ENCODE measurements at places on chromosomes 7 and 10. TPM values are rescaled to one million over a fixed set of nuclear protein-coding genes. Genes with fewer than 3 reads are reported as not detected.

TUBB8 gene
- not detected for total RNA-seq

TFEC gene
- total RNA-seq, result 13.6 TPM

GJD4 gene
- total RNA-seq, result not detected

DNAJC12 gene
- 2.0 TPM for total RNA-seq

LAMB4 gene
- 0.24 TPM for total RNA-seq

MMS19 gene
- total RNA-seq, result 145 TPM

EBF3 gene
- 2.0 TPM for total RNA-seq

SCIN gene
- total RNA-seq, result 0.58 TPM

PLAU gene
- 137 TPM for total RNA-seq

DNA sequence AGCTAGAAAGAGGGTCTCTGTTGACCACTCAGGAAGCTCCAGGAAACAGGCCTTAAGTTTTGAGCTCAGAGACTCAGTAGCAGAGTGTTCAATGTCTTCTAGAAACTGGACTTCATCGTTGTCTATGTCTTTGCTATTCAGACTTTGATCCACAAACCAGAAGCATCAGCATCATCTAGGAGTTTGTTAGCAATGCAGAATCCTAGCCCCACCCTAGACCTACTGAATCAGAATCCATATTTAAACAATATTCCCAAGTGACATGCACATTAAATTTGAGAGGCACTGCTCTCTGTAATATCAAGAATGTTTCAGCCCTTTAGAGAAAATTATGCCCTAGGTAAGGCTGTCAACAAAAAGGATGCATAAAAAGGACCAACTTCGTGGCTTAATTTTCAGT lies 12.9 kb upstream of the OGDHL start:
- no peak for DNase-seq

GRCh38 chr10:103692952-103693811 lies 162.2 kb downstream of the SH3PXD2A start:
- no peak for DNase-seq

GRCh38 chr7:37920305-37920848 lies at the start of gene EPDR1:
TSS of gene EPDR1 (plus strand) at chr7:37920640. CDS start at chr7:37920940, 300 bp downstream.
- no peak for DNase-seq

DNA sequence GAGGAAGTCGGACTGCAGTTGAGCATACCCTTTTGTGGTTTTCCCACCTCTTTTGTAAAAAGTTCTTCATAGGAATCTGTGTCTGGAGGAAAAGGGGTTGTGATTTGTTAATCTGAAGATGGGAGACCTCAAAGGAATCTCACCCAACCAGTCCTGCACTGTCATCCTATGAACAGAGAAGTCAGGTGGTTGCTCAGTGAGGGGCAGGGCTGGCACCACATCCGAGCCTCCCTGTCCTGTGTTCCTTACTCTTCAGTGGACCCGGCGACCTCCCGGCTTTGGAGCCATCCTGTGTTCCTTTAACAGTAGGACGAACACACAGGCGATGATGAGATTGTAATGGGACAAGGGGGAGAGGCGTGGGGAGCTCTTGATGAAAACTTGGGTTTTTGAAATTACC lies 2.8 kb upstream of the MGMT start:
- DNase-seq, result no peak

DNA sequence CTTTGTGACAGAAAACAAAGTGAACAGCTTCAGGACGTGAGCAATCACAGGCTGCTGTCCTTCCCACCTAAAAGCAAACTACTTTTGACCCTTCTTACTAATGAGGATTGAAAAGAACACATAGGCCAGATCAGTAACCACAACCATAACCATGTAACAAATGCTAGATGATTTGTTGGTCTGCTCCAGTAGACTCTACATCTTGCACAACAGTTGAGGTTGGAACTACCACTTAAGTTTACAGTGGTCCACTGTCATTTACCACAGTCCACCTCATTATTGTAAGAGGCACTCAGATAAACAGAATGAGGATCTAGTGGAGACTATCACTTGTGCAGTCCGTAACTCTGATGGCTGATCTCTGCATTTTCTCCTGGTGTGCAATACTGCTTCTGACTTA lies 27.8 kb downstream of the NET1 start:
- no peak for DNase-seq

DNA sequence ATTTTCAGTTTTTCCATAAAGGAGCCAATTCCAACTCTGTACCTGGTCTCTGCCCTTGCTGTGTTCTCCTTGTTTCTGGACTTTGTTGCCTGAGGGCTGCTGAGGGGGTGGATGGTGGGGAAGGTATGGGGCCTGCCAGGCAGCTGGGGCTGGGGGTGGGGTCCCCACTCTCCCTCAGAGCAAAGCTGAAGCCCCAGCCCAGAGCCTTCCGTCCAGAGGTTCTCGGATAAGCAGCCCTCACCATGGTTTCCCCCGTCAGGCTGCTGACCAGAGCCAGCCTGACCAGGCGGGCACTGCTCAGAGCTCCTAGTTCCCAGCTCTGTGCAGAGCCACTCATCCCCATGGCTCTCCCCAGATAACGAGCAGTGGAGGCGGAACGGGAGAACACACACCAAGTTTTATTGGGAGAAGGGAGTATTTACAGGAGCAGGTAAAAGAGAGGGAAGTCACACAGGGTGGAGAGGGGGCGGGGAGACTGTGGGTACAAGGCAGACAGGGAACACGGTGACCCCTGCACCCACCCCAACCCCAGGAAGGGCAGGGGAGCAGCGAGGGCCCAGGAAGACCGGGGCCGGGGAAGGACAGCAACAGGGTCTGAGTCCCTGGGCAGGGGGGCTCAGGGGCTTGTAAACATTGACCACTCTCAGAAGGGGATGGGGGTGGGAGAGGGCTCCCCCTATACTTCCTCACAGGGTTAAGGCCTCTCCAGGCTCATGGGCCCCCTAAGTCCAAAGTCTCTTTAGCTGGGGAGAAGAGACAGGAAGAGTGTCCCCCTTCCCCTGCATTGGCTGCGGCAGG lies 5.8 kb downstream of the GNB2 start:
- DNase-seq, result no peak

DNA sequence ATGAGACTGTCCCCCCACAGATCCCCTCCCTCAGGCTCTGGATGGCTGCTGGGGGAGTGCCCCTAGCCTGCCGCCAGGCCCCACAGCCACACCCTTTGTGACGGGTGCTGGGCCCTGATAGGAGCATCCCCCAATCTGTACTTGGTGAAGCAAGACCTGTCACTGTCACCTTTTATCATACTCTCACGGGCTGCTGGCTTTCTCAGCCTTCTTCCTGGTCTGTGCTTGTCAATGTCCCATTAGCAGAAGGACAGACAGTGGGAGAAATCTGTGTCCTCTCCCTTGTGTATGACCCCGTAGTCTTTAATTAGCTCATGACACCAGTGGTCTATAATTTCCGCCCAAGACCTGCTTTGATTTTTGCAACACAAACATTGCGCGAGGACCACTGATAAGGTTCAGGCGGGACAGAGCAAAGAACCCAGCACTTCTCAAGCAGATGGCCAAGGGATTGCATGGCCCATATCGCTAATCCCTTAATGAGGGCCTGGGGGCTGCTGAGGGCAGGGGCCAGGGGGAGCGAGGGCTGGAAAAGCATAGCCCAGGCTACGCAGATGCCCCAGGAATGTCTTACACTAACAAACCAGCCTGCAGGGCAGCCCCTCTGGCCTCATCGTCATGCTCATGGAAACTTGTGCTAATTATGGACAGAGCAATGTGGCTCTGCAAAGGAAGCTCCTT lies 127.8 kb downstream of the PTPN20 start:
- DNase-seq, result no peak

DNA sequence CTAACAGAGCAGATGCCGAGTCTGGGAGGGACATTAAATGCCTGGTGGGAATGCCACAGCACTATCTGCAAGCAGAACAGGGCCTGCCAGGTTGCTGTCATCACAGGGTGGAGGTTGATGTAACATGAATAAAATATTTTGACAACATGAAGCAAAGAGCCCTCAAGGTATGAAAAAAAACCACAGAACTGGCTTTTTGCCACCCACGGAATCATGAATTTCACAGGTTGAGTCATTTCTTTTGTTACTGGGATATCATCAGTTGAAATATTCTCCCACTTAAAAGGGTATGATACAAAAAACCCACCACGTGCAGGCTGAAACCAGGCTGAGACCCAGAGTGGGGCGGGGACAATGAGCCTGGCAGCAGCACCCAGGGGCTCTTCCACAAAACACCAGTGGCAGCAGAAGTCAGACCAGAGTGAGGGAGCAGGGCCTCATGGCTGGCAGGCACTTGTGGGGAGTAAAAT lies 220.1 kb downstream of the TNS3 start:
- DNase-seq, result no peak

DNA sequence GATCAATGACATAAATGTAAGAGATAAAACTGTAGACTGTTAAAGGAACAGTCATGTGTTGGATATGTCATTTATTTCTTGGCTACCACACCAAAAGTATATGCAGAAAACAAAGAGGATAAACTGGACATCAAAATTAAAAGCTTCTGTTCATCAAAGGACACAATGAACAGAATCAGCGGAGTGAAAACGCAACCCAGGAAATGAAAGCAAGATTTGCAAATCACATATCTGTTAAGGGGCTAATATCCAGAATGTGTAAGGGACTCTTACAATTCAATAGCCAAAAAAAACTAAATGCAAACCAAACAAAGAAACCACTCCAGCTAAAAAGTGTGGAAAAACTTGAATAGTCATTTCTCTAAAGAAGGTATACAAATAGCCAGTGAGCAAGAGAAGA lies 164.3 kb downstream of the ZMYND11 start:
- DNase-seq, result no peak

GRCh38 chr10:133143200-133143533 lies 16.9 kb upstream of the KNDC1 start:
- DNase-seq, result no peak

GRCh38 chr10:77842652-77843212 lies 83.8 kb downstream of the DLG5 start:
- DNase-seq, result no peak

- no peak for DNase-seq
Observed at GRCh38 chr10:10854725-10855124, 162.9 kb upstream of the CELF2 start.

DNA sequence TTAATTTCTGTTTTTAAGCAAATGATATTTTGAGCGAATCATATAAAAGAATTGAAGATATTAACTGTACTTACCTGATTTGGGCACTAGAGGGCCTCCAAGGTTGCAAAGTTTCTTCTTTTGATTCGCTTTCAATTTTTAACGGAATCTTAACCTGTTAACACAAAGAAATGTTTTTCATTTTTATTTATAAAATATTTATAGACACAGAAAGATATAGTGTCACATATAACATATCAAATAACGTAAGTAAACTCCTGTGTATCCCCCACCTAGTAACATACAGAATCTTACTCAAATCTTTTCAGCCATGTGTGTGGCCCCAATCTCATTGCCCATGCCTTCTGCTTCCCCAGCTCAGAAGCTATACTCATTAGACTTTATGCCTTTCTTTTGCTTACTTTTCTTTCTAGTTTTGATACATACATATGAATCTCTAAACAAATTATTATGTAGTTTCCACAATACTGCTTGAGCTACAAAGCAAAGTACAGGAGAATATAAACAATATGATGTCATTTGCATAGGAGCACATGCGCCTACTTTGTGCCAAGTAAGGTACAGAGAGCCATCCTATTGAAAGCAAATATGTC lies 49.5 kb upstream of the ZPBP start:
- peak; percentile 12 for DNase-seq

DNA sequence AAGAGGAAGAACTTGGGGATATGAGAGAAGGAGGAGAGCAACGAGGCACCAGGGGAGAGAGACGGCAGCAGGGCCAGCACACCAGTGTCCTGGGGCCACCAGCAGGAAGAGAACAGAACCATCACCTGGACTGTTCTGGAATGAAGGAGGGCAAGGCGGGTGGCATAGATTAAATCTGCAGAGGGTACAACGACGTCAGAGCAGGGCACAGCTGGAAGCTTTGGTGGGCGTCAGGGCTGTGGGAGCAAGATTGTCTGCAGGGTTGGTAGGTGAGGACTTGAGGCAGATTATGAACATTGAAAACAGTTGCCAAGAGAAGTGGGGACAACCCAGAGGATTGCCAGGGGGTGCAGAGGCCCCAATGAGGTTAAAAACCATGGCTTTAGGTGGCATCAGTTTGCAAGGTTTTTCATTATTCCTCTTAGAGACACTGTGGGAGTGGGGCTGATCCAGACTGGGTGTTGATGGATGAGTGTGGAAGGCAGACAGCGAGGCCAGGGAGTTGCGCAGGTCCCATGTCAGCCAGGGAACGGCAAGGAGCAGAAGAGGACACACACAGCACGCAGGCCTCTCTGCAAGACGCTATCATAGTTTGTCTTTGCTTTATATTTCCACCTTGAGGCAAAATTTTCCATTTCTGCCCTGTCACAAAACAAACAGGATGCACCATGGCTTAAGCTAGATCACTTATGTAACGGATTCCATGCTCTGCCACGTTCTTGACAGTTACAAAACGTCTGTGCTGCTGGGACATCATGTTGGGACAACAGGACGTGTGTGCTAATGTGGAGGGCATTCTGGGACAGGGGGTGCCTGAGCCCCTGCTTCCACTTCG lies 52.5 kb upstream of the LEP start:
- DNase-seq, result no peak
